ENCODE measurements at places on chromosomes 5 and 9. TPM values are rescaled to one million over a fixed set of nuclear protein-coding genes. Genes with fewer than 3 reads are reported as not detected.

DNA sequence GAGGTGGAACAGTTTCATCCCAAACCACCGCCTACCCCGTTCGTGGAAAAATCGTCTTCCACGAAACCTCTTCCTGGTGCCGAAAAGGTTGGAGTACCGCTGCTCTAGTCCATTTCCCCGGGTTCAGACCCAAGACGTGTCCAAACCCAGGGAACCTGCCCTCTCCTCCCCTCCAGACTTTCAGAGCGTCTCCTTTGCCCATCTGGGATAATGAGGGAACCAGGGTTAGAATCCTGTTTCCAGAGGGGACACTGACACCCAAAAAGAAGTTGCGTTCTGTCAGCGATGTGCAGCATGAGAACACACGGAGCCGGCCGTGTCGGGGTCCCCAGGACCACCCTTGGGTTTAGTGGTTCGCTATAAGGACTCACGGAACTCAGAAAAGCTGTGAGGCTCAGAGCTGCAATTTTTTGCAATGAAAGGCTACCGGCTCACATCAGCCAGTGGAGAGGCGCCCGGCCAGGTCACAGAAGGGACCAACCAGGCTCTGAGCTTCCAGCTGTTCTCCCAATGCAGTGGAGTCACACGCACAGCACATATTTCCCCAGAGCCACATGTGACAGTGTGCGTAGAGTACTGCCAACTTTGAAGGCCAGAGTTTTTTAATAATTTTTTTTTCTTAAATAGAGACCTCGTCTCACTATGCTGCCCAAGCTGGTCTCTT is 19.4 kb downstream of the LAMC3 start:
- H3K27me3 ChIP-seq: no peaks in the 10 kb centered on the region
- H3K4me1 ChIP-seq: no peaks in the 10 kb centered on the region
- DNase-seq: no peak
- H3K27ac ChIP-seq: no peak overlapping the region

DNA sequence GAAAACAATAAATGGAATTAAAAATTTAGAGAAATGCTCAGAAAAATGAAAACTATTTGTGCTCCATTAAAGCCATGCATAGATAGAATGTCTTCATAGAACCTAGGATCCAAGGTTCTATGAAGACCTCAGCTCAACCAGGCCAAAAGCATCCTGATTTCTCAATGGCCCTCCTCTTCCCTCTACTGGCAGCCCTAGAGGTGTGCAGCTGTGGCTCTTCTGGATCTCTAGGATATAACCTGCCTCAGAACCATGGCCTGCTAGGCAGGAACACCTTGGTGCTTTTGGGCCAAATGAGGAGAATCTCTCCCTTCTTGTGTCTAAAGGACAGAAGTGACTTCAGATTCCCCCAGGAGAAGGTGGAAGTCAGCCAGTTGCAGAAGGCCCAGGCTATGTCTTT is 15.1 kb downstream of the IFNA1 start:
- no peaks in the 10 kb centered on the region for H3K36me3 ChIP-seq
- DNase-seq: peak; percentile 20
- H3K27me3 ChIP-seq: peaks cover 4% of the 10 kb centered on the region

Gene TMEM267
- 20.0 TPM for total RNA-seq

Gene NUTM2G
- not detected for total RNA-seq

Gene DRD1
- total RNA-seq: not detected

GRCh38 chr5:78659114-78659513 is 10.5 kb upstream of the LHFPL2 start:
- no peaks in the 10 kb centered on the region for H3K36me3 ChIP-seq
- H3K4me1 ChIP-seq: no peaks in the 10 kb centered on the region
- H3K27ac ChIP-seq: no peak overlapping the region
- peaks cover 7% of the 10 kb centered on the region for H3K27me3 ChIP-seq

Gene PCDHB9
- total RNA-seq: not detected

DNA sequence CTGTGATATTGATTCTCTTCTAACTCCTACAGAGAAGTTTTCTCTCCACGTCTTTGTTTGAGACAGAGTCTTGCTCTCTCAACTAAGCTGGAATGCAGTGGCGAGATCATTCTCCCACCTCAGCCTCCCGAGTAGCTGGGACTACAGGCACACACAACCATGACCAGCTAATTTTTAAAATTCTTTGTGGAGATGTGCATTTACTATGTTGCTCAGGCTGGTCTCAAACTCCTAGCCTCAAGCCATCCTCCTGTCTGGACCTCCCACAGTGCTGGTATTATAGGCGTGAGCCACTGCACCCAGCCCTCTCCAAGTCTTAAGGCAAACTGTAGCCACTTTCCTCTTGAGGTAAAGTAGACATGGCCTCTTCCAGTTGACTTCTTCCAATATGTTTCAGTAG is 72.2 kb downstream of the SNX18 start:
- DNase-seq: no peak
- no peaks in the 10 kb centered on the region for H3K4me1 ChIP-seq
- peaks cover 2% of the 10 kb centered on the region for H3K36me3 ChIP-seq
- no peaks in the 10 kb centered on the region for H3K27me3 ChIP-seq
- H3K4me3 ChIP-seq: no peak overlapping the region
- no peak overlapping the region for H3K27ac ChIP-seq

GRCh38 chr9:29657821-29658220 is 2084.5 kb upstream of the C9orf72 start:
- no peak overlapping the region for H3K4me3 ChIP-seq
- DNase-seq: no peak
- no peak overlapping the region for H3K27ac ChIP-seq
- no peaks in the 10 kb centered on the region for H3K27me3 ChIP-seq

- no peaks in the 10 kb centered on the region for H3K4me1 ChIP-seq
- peaks cover 2% of the 10 kb centered on the region for H3K27me3 ChIP-seq
- no peaks in the 10 kb centered on the region for H3K36me3 ChIP-seq
- H3K4me3 ChIP-seq: no peak overlapping the region
- DNase-seq: no peak
Observed at GRCh38 chr5:64206653-64207052, 41.0 kb downstream of the RNF180 start.

Gene KIF4B
- total RNA-seq: 0.11 TPM

GRCh38 chr9:32403567-32404260 is 19.3 kb downstream of the ACO1 start:
- no peaks in the 10 kb centered on the region for H3K4me1 ChIP-seq
- H3K27ac ChIP-seq: no peak overlapping the region
- no peak for DNase-seq
- no peaks in the 10 kb centered on the region for H3K27me3 ChIP-seq

All from activated CD8-positive, alpha-beta T cell treated with anti-CD3 and anti-CD28 coated beads for 36 hours (primary cell).